OCI-M1 (cell line): ENCODE measurements at places on chromosomes 5 and 9.
A peak's percentile ranks its signal among the peaks of the same experiment; 100 is the strongest.

- peak; percentile 89 for DNase-seq
Measured at GRCh38 chr5:142846406-142846805, 76.2 kb downstream of the ARHGAP26 start.

DNA sequence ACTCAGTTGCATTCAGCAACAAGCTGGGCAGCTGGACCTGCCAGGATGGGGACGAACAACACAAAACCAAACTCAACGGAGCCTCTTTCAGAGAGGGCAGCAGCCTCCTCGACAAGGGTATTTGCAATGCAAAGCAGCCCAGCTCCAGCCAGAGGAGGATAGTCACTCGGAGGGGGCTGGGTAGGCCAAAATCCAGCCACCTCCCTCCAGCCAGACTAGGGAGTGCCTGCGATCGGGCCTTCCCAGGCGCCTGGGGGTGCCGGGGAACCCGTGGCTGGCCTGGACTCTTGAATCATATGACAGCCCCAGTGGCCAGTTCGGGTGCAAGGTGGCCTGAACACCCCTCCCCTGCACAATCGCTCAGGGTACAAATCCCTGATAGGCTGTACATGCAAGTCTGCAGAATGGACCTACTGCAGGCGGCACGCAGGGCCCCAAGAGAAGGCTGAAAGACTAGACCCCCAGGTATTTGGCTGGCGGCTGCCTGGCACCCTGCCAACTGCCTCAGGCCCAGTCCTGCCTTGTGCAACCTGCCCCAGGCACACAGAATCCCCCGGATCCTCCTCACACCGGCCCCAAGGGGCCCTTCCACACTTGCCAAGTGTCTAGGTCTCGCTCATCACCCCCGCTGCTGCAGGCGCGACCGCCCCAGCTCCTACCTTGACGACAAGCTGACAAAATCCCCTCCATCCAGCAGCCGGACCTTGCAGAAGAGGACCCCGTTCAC is 1.3 kb downstream of the EEIG1 start:
- peak; percentile 51 for DNase-seq

GRCh38 chr5:52597625-52598024 is 190.1 kb upstream of the ITGA1 start:
- no peak for DNase-seq

DNA sequence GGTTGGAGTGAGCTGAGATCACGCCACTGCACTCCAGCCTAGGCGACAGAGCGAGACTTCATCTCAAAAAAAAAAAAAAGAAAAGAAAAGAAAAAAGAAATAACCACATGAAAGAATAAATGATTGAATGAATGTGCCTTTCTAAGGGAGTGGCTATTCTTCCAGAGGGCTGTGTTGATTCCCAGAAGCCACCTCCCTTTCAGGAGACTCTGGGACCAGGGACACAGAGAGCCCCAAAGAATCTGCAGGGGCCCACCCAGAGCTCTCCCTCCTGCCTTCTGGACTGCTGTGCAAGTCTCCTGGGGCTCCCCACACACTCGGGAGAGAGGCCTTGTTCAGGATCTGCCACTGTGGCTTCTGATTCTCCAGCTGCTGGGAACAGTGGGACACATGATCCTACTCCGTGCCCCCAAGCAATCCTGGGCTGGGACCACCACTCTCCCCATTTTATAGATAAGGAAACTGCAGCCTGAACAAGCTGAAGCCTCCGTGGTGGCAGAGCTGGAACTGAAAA is 23.6 kb downstream of the CAMK2A start:
- no peak for DNase-seq

DNA sequence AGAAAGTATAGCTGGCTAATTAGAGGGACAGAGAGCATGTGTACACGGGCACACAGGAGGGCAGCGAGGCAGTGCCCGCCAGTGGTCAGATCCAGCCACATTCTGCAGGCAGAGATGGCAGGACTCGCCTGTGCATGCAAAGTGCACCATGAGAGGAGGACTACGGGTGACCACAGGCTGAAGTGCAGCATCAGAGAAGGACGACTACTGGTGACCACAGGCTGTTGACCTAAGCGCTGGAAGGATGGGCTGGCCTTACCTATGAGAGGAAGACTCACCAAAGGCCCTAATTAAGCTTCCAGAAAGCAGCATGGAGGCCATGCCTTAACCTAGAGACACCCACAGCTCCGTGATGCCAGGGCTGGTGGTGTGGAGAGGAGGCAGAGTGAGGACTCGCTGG is 54.2 kb upstream of the SLC25A51 start:
- DNase-seq = no peak

DNA sequence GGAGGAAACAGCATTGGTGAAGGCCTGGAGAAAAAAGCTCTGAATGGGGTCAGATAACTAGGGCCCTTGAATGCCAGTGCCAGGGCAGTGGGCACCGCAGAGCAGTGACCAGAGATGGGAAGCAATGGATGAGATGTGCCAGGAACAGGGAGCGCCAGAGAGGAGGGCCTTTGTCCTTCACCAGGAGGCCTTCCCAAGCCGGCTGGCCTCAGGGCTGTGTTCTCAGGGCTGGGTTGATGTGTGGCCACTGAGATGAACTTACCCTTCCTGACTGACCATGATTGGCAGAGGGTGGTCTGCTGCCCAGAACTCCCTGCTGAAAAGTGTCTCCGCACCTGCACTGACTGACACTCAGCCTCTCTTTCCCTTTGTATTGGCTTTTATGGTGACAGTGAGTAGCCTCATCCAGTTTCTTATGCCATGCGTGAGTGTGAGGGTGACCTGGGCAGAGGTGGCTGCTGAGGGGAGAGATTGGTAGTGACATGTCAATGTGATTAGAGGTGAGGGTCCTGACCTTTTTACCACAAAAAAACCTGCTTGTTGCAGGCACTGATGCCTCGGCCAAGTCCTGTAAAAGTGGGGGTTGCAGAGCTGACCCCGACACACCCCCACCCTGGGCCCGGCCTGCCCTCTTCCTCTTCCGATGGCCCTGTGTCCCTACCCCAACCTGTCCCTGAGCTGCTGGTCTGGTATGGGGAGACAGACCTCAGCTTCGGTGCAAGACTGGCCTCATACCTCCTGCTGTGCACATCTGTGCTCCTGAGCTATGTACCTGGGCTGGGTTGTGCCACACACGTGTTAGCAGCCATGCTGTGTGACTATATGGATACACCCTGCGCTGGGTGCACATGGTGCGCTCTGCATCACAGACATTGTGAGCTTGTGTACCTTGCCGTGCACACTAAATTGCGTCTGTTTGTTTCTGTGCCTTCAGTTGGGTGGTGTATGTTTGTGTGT is 57.1 kb upstream of the PSD2 start:
- no peak for DNase-seq

GRCh38 chr5:66377747-66378146 is 218.4 kb upstream of the MAST4 start:
- no peak for DNase-seq

DNA sequence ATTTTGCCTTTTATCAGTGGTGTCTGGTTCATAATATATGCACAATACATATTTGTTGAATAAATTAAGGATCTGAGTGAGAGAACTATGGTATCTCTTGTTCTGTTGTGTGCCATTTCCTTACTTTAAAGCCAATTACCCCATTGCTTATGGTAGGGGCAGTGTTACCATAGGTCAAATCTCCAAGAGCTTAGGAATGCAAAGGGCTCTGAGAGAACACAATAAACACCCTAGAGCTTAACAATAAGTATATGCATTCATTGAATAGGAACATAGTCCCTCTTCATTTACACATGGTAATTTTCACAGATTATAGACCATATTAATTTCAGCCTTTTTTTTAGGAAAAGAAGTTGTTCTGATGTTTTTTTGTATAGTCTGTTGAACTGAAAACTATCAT is 112.2 kb downstream of the MCTP1 start:
- no peak for DNase-seq

DNA sequence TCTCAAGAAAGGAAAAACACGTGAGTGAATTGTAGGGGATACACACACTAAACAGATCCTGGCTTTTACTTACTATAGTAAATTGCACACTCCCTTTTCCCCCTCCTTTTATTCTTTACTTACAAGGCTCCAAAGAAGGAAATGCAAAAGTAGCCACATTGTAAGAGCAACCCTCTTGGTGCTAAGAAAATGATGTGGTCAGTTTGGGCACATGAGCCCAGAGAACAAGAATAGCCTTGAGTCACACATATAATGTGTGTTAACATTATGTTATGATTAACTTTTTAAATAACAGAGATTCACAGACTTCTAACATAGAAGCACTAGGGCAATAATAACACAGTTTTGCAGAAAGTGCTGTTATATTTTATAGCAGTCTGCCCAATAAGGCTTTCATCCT is 48.5 kb downstream of the PCSK5 start:
- peak; percentile 5 for DNase-seq

GRCh38 chr5:110362261-110362660 is 364.2 kb downstream of the TMEM232 start:
- no peak for DNase-seq

GRCh38 chr9:138038244-138038671 is 160.7 kb downstream of the CACNA1B start:
- no peak for DNase-seq

- DNase-seq = no peak
Measured at GRCh38 chr5:91025449-91025848, 357.7 kb downstream of the ARRDC3 start.
